ENCODE measurements at places on chromosomes 7 and 10. TPM values are rescaled to one million over a fixed set of nuclear protein-coding genes. Genes with fewer than 3 reads are reported as not detected.

The H2BK1 gene
- not detected for total RNA-seq

The LRRC18 gene
- not detected for total RNA-seq

The GATA3 gene
- total RNA-seq, result 2.7 TPM

GRCh38 chr7:28389504-28390395 lies 22.6 kb upstream of the CREB5 start:
- H3K36me3 ChIP-seq, result no peaks in the 10 kb centered on the region
- no peak overlapping the region for H3K27ac ChIP-seq
- H3K4me3 ChIP-seq, result no peak overlapping the region
- peaks cover 8% of the 10 kb centered on the region for H3K27me3 ChIP-seq

GRCh38 chr7:82562716-82563404 lies 119.3 kb upstream of the CACNA2D1 start:
- H3K36me3 ChIP-seq, result no peaks in the 10 kb centered on the region
- H3K4me1 ChIP-seq, result peaks cover 8% of the 10 kb centered on the region
- H3K27ac ChIP-seq, result no peak overlapping the region
- H3K4me3 ChIP-seq, result no peak overlapping the region
- DNase-seq, result no peak

DNA sequence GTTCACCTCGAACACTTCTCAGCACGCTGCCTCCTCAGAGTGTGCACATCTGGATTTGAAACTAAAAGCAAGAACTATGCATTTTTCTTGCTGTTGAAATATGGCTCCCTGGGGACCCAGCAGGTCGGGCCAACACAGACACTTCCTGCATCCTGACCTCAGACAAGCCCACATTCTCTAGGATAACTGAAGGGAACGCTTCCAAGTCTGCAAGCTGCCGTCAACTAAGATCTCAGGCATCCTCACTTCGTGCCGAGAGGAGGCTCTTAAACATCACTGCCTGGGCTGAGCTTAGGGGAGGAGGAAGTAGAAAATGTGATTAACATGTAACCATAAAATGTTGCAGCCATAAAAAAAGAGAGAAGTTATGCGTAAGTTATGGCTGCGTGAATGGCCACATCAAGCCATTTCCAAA lies 65.5 kb downstream of the PYROXD2 start:
- no peak overlapping the region for H3K27ac ChIP-seq
- H3K4me3 ChIP-seq, result no peak overlapping the region
- DNase-seq, result no peak
- no peaks in the 10 kb centered on the region for H3K36me3 ChIP-seq

GRCh38 chr7:13104128-13104527 lies 416.7 kb downstream of the ARL4A start:
- no peak overlapping the region for H3K27ac ChIP-seq
- H3K36me3 ChIP-seq, result no peaks in the 10 kb centered on the region
- H3K4me1 ChIP-seq, result peaks cover 1% of the 10 kb centered on the region

- peaks cover 32% of the 10 kb centered on the region for H3K27me3 ChIP-seq
- no peak for DNase-seq
- H3K36me3 ChIP-seq, result no peaks in the 10 kb centered on the region
- H3K4me1 ChIP-seq, result peaks cover 9% of the 10 kb centered on the region
- no peak overlapping the region for H3K4me3 ChIP-seq
- no peak overlapping the region for H3K27ac ChIP-seq
Measured at GRCh38 chr10:93815304-93816096, 57.8 kb downstream of the LGI1 start.

- H3K4me3 ChIP-seq, result no peak overlapping the region
- no peaks in the 10 kb centered on the region for H3K36me3 ChIP-seq
- H3K4me1 ChIP-seq, result peaks cover 14% of the 10 kb centered on the region
Measured at GRCh38 chr10:94101894-94102293, 108.2 kb downstream of the PLCE1 start.

- peaks cover 10% of the 10 kb centered on the region for H3K4me1 ChIP-seq
- no peaks in the 10 kb centered on the region for H3K27me3 ChIP-seq
- H3K36me3 ChIP-seq, result no peaks in the 10 kb centered on the region
- H3K4me3 ChIP-seq, result no peak overlapping the region
- no peak overlapping the region for H3K27ac ChIP-seq
Measured at GRCh38 chr10:64071218-64071617, 550.0 kb downstream of the REEP3 start.

DNA sequence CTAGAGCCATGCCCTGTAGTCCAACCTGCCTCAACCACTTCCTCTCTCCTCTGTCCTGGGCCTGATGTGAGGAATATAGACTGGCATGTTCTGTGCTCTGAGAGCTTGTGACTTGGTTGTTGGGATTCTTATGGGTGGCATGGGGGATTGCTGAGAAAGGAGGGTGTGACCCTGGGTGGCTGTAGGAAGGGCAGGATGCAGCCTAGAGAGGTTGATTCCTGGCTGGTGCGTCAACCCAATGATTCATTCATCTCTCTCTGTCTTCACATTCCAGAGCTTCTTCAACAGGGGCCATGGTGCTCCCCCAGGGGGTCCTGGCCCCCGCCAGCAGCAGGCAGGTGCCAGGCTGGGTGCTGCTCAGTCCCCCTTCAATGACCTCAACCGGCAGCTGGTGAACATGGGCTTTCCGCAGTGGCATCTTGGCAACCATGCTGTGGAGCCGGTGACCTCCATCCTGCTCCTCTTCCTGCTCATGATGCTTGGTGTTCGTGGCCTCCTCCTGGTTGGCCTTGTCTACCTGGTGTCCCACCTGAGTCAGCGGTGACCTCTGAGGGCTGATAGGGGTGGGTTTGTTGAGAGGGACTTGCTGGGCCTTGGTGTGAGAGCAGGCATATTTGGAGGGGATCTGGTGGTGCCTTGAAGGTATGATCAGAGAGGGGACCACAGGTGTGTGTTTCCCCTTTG lies 2.6 kb downstream of the FAM241B start:
- H3K27ac ChIP-seq, result peak overlapping the region; percentile 59
- H3K27me3 ChIP-seq, result peaks cover 8% of the 10 kb centered on the region
- DNase-seq, result no peak
- peaks cover 6% of the 10 kb centered on the region for H3K4me1 ChIP-seq
- peak overlapping the region; percentile 65 for H3K4me3 ChIP-seq

Measured in progenitor cell of endocrine pancreas (in vitro differentiated cells).